Testis (tissue), 5 donors: ENCODE measurements at places on chromosomes 1 and 21. TPM values are rescaled to one million over a fixed set of nuclear protein-coding genes. Genes with fewer than 3 reads are reported as not detected.

DNA sequence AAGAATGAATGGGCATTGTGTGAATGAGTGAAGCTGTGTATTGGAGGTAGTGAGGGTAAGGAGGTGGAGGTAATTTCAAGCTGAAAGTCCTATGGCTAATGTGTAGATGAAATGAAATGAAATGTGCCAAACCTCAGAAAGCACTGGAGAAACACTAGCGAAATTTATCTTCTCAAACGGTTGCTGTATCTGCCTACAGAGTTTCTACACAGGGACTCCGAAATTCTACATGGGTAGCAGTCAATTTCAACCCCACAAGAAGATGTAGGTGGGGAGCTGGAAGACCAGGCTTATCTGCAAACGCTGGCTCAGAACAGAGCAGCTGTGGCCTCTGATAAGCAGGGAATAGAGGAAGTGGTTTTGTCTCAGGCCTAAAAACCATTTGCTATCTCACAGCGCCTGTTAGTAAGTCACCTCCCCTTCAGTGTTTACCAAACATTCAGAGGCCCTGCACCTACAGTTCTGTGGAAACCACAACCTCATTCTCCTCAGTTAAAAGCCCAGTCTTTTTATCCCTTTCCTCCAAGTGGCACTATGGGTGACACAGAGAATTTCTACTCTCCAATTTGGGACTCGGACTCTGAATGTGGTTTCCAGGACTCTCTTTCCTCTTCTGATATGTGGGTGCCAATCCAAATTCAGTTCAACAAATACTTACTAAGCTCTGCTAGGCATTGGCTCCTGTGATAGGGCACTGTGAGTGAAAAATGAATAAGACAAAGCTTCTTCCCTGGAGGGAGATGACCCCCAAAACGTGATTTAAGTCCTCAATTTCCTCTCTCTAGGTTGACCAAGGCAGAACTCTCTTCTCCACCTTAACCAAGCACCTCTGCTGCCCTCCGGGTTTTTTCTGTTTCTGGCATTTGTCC, 17.2 kb upstream of the SLAMF6 start:
- no peak overlapping the region for H3K27ac ChIP-seq
- no peak for DNase-seq
- no peaks in the 10 kb centered on the region for H3K27me3 ChIP-seq
- H3K4me1 ChIP-seq = no peaks in the 10 kb centered on the region

- DNase-seq = peak; percentile 61
- no peaks in the 10 kb centered on the region for H3K36me3 ChIP-seq
- no peaks in the 10 kb centered on the region for H3K27me3 ChIP-seq
- no peak overlapping the region for H3K4me3 ChIP-seq
- no peak overlapping the region for H3K27ac ChIP-seq
These were observed 30.6 kb upstream of the BMP8B start for GRCh38 chr1:39819091-39819812.

- no peak overlapping the region for H3K27ac ChIP-seq
- no peak for DNase-seq
- no peaks in the 10 kb centered on the region for H3K36me3 ChIP-seq
- H3K27me3 ChIP-seq = no peaks in the 10 kb centered on the region
- no peaks in the 10 kb centered on the region for H3K4me1 ChIP-seq
These were observed 51.8 kb upstream of the FAM89A start for GRCh38 chr1:231091831-231092301.

DNA sequence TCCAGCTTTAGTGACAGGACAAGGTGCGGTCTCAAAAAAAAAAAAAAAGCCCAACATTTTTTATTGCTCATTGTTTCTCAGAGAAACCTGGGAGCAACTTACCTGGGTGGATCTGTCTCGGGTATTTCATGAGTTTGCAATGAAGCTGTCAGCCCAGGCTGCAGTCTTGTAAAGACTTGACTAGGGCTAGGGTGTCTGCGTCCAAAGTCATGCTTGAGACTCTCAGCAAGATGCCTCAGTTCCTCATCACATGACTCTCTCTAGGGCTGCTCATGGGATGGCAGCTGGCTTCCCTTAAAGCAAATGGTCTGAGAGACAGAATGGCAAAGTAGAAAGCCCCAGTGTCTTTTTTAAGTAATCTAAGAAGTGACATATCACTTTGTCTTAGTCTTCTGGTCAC, 8.1 kb downstream of the GABPA start:
- no peaks in the 10 kb centered on the region for H3K27me3 ChIP-seq
- DNase-seq = no peak
- no peak overlapping the region for H3K27ac ChIP-seq
- H3K36me3 ChIP-seq = no peaks in the 10 kb centered on the region

GSTM1 gene
- total RNA-seq = not detected

DNA sequence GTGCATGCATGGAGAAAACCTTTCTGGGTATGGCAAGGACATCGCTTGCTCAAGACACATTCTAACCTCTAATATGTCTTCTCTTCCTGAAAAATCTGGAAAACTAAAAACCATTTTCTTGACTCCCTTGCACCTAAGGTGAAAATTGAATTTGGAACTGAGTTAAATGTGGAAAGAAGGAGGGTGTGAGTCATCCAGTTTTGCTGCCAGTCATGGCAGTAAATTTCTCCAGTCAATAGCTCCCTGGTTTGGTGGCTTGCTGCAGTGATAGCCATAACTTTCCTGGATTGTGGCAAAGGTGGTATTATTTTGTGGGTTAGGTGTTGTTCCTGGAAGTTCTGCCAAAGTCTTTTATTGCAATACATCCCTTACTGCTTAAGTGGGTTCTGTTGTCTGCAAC, 2.5 kb downstream of the ZCCHC17 start:
- no peaks in the 10 kb centered on the region for H3K27me3 ChIP-seq
- no peaks in the 10 kb centered on the region for H3K36me3 ChIP-seq
- peaks cover 13% of the 10 kb centered on the region for H3K4me1 ChIP-seq
- no peak for DNase-seq
- H3K27ac ChIP-seq = no peak overlapping the region

ILDR2 gene
- total RNA-seq = 172 TPM

DNA sequence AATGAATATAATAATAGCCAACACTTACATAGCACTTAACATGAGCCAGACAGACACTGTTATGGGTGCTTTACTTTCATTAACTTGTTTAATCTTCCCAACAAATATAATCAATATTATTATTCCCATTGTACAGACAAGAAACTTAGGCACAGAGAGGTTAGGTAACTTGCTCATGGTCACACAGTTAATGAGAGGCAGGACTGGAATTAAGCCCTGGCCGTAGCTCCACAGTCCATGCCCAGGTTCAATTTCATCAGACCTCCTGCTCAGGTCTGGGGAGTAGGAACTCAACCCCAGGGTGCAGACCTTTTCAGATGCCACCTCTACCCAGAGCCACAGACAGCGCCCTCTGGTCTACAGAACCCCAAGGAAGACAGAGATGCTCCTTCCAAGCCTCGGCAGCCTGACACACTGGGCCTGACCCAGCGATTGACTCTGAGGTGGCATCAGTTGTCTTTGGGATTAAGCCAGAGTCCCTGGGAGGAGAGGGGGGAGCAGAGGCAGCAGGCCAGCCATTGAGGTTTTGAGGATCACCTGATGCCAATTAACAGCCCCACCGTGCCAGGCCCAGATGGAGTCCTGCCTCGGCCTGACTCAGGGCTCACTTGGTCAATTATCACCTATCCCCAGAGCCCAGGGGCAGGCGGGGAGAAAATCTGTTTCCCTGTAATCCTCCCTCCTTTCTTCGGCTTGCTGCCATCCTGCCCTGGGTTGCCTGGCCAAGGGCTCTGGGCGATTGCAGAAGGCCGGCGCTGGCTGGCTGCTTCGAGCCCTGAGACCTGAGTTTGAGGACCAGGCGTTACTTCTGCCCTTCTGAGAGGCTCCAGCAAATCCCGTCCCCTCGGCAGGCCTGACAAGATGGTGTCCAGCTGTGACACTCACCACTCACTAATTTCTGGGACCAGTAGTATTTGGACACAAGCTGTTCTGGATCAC, 116.7 kb downstream of the LACTBL1 start:
- no peak for DNase-seq
- H3K36me3 ChIP-seq = no peaks in the 10 kb centered on the region
- H3K4me3 ChIP-seq = no peak overlapping the region
- no peak overlapping the region for H3K27ac ChIP-seq
- H3K27me3 ChIP-seq = no peaks in the 10 kb centered on the region
- H3K4me1 ChIP-seq = no peaks in the 10 kb centered on the region

DNA sequence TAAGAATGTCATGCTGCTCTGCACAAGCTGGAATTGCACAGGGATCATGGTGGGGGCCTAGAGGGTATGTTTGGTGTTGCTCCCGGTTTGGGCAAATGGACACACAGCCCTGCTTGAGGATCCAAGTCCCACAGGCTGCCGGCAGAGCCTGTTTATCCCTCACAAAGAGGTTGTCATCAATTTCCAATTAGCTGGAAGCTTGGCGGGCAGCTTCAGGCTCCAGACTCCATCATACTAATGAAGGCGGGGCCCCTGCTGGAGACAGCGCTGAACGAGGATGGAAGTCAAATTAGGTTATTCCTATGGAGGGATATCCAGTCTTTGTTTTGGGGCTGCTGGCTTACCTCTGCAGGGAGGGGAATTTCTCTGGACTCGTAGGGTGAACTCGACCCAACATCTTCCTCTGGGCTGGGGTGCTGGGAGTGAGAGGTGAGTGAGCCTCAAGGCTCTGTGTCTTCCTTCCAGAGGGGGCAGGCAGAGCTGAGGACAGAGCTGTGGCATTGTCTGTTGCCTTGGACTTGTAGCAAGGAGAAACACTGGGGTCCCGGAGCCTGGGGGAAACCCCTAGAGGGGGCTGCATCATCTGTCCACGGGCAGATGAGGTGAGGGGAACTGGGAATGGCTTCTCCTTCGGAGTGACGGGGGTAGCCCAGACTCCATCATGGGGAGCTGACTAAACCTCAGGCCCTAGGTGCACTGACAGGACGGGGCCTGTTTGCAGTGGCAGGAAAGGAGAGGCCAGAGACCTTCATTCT, 24.9 kb upstream of the PARP1 start:
- no peaks in the 10 kb centered on the region for H3K27me3 ChIP-seq
- no peaks in the 10 kb centered on the region for H3K36me3 ChIP-seq
- no peak for DNase-seq
- H3K4me3 ChIP-seq = no peak overlapping the region
- H3K4me1 ChIP-seq = peaks cover 7% of the 10 kb centered on the region

HSD3B1 gene
- 0.24 TPM for total RNA-seq

DNA sequence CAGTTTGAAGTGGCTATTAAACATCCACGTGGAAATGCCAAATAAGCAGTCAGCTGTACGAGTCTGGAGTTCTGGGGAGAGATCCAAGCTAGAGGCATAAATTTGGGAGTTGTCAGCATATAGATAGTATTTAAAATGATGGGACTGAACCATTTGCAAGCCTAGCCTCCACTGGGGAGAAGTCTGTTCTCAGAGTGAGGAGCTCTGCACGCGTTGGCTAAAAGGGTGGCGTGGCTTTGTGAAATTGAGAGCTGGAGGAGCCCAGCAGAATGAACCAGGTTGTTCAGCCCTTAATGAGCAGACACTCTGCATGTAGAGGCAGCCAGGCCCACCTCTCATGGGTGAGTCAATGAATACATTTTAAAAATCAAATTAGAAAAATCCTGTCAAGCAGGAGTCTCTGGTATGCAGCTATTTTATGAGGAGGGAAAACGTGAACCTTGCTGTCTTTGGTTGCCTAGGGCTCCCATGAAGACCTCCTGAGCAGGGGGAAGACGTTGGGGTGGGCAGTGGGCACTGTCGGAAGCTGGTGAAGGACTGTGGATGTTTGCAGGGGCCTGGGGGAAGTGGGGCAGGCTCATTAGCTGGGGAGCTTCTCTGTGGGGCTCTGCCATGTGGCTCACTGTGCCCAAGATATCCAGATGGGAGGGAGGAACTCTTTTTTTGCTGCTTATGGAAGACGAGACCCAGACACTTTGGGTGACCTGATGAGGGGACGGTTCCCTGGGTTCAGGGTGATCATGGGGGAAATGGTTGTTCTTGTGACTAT, 18.8 kb downstream of the TMCC2 start:
- DNase-seq = no peak
- no peaks in the 10 kb centered on the region for H3K27me3 ChIP-seq

MASP2 gene
- total RNA-seq = 0.31 TPM

- no peaks in the 10 kb centered on the region for H3K4me1 ChIP-seq
- no peak overlapping the region for H3K4me3 ChIP-seq
- no peaks in the 10 kb centered on the region for H3K27me3 ChIP-seq
- H3K36me3 ChIP-seq = no peaks in the 10 kb centered on the region
- DNase-seq = peak; percentile 28
These were observed 364.0 kb downstream of the CAMTA1 start for GRCh38 chr1:7149080-7149838.

DNA sequence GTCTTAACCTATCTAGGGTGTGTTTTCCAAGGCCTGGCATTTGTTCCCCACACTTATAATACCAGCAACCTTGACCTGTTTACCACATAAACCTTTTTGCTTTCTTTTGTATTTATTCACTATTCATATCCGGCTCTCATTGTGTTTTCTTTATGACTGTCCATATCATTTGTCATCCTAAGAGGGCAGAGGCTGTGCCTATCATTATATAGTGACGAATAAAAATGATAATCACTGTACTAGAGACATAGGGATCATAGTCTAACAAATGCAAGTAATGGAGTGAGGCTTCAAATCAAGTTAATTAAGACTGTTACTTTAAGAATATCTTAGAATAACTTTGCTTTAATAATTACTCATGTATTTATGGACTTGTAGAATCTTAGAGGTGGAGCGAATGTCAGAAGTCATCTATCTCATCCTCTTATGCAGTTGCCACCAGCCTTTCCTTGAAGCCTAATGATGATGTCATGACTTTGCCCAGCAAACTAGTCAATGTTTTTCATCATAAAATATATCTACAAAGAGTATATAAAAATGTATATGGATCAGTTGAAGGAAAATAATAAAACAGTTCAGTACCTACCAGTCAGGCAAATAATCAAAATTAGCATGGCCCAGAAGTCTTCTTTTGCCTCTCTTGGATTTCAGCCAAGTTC, 4.7 kb upstream of the ETV3 start:
- H3K27ac ChIP-seq = no peak overlapping the region
- no peaks in the 10 kb centered on the region for H3K36me3 ChIP-seq
- no peak overlapping the region for H3K4me3 ChIP-seq
- H3K4me1 ChIP-seq = peaks cover 8% of the 10 kb centered on the region
- no peaks in the 10 kb centered on the region for H3K27me3 ChIP-seq

DNA sequence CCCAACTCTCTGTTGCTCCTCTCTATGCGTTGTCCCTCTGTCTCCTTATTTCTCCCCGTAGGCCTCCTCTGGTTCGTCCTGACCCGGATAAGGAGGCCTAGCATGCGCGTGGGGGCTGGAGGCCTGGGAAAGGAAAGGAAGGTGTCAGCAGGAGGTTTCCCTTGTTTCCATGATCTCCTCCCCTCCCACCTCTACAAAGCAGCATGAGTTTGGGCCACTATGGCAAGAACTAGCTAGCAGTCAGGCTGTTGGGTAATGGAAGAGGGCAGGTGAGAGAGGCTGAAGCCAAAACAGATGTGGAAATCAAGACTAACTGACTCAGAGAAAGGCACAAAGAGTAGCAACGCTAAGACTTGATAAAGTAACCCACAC, 687 bp upstream of the SEMA6C start:
- DNase-seq = no peak
- no peaks in the 10 kb centered on the region for H3K36me3 ChIP-seq
- H3K4me3 ChIP-seq = peak overlapping the region; percentile 93
- peaks cover 46% of the 10 kb centered on the region for H3K4me1 ChIP-seq
